ENCODE measurements at places on chromosomes 11 and 22. TPM values are rescaled to one million over a fixed set of nuclear protein-coding genes. Genes with fewer than 3 reads are reported as not detected.

Gene RNF26
- 21.7 TPM for total RNA-seq

Gene RAG1
- 1.2 TPM for total RNA-seq

Gene CASP4
- 239 TPM for total RNA-seq

Gene NXPE4
- total RNA-seq, result not detected

Gene ZBTB16
- 7.9 TPM for total RNA-seq

Gene TUBGCP6
- 19.8 TPM for total RNA-seq
